NT2/D1 (cell line): ENCODE measurements at places on chromosomes 7 and 10.

DNA sequence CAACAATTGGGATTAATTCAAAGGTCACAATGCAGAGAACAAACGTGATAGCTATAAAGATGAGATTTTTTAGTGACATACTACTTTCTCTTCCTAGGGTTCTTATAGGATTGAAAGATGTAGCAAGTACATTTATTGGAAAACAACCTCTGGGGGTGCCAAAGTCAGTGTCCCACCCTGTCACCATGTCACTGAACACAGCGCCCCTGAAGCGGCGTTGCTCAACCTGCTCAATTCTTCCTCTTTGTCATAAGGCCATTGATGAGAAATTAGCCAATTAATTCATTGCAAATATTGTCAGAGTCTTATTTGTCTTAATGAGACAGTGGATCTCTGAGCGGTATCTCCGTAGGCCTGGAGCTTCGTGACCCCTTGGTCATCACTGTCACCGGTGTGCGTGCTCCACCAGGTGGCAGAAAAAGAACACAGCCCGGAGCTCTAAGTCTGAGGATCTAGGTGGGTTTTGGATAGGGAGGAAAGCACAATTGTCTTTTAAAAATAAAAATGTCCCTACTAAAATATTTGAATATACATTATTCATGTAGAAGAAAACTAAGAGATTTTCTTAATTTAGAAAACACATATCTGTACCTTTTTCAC, 362.6 kb downstream of the PAXIP1 start:
- DNase-seq, result peak; percentile 8

DNA sequence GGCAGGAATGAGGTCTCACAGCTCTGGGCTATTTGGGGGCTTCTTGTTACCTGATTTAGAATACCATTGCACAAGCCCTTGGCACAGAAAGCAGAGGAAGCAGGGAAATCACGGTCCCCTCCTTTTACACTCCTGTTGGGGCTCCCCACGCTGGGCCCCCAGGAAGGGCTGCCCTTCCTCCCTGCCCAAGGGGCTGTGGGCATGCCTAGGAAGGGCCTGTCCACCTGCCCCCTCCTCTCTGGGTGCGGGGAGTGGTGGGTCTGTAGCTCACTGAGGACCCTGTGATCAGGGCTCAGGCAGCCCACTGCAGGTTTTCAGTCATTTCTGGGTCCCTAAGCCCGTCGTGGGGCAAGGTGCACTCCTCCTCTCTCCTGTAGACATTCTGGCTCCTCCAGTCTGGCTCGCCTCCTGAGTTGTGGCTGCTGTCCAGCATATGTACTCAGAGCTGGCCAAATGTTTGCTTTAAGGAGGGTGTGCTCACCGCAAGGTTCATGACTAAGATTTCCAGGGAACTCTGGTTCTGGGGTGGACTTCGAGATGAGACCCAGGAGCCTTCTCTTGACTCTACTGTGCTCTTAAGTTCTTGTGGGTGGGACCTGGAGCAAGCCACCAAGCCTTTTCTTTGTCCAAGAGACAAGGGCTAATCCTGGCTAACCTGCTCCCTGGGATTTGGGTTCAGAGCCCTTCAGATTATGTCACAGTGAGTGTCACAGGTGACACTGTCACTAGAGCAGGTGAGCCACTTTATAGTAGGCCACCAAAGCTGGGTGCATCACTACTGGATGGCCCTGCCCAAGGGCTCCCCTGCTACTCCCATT, 56.0 kb downstream of the TACR2 start:
- DNase-seq, result no peak

GRCh38 chr7:79478386-79478785, 24.9 kb upstream of the MAGI2 start:
- no peak for DNase-seq

- no peak for DNase-seq
Measured at GRCh38 chr10:12351447-12351846, 2.1 kb downstream of the CAMK1D start.

- no peak for DNase-seq
Measured at GRCh38 chr10:78229950-78230675, 196.4 kb downstream of the RPS24 start.

DNA sequence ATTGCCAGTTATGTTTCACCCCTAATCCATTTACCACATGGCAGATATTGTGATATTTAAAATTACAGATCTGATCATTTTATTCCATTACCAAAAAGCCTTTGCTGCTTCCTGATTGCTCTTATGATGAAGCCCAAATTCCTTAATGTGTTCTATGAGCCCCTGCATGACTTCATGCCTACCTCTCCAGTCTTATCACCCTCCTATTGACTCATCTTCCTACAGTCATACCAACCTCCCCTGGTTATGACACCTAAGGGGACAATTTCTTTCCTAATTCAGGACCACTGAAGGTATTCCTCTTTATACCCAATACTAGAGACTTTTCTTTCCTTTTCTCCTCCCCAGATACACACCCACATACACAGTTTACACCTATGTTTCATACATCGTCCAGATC, 36.0 kb downstream of the TES start:
- DNase-seq, result no peak

DNA sequence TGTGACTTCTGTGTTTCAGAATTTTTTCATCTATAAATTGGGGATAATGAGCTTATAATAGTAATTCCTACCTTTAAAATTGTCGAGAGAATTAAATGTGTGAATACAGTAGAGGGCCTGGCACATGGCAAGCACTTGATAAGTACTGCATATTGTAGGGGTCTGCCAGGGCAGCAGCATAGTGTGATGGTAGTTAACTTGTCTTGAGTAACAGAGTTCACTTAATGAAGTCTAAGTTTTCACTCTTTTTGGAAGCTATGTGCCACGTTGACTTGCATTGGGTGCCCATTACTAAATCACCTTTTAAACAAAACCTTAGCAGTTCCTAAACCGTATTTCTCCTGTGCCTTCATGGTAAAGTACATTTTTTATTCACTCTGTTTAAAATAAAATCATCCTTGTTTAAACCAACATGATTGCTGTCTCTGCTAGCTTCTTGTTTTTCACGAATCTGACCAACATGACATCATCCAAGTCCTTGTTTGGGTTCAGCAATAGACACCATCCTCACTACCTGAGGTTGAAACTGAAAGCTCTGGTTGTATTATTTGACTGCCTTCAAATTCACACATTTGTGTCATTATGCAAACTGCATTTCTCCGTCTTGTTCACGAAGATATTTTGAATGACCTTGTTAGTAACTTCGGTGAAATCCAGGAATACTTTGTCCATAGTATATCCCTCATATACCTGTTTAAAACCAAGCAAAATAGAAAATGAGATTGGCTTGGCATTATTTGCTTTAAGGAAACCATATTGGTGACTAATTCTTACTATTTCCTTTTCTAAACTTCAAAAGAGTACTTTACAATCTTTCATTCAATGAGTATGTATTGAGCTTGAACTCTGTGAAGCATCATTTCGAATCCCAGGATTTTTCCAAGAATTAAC, 340.2 kb downstream of the SUGCT start:
- DNase-seq, result no peak

- no peak for DNase-seq
Measured at GRCh38 chr10:5196702-5197113, at the start of gene AKR1C4. Gene AKR1C4, plus strand, starts transcription at chr10:5196837. Its CDS starts 31 bp downstream, at chr10:5196868.

- no peak for DNase-seq
Measured at GRCh38 chr7:15920953-15921352, 234.5 kb upstream of the MEOX2 start.

DNA sequence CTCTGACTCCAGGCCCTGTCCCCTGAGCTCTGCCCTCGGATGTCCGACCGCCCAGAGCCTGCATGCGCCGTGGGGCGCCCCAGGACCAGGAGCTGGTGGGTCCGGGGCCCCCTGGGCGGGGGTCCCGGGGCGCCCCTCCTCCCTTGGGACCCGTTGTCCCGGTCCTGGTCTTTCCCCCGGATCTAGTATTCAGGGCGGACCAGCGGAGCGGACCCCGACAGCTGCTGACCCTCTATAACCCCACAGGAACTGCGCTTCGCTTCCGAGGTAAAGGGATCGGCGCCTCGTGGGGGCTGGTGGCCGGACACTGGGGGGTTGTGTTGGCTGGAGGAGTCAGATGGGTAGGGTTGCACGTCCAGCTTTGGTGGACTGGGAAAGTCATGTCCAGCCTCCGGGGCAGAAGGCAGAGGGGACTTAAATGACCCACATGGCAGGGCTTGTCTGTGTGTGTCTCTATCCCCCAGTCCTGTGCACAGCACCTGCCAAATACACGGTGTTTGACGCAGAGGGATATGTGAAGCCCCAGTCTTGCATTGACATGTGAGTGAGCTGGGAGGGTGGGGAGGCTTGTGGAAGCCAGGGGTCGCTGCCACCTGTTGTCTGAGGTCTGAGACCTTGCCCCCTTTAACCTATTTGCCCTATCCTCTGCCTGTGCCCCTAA, 520 bp downstream of the MOSPD3 start:
- DNase-seq, result no peak

DNA sequence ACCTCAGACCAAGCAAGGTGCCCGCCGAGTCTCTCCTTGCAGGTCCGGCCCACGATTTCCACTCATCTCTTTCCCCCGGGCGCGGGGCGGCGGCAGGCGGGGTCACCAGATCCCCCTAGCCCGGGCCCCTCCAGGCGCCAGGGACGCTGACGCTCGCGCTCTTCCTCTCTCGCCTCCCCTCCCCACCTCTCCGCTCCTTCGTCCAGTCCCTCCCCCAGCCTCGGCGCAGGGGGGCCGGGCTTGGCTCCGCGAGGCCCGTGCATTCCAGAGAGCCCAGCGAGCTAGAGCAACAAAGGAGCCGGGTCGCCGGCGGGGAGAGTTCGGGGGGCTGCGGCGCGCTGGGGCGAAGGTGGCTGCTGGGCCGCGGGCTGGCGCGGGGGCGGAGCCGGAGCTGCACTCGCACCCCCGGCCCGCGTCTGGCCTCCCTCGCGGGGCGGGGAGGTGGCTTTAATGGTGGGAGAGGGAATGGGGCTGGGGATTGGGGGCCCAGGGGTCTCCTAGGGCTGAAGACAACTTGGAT, at the start of gene SMO:
TSS of gene SMO (plus strand) at position 262 of the 520 bp plus-strand sequence. CDS start 519 bp downstream, outside the sequence.
- DNase-seq, result peak; percentile 87
